ENCODE measurements at places on chromosomes 13 and 19. TPM values are rescaled to one million over a fixed set of nuclear protein-coding genes. Genes with fewer than 3 reads are reported as not detected.

Gene APOC4
- total RNA-seq = not detected

GRCh38 chr13:23751195-23751594 is 138.0 kb downstream of the MIPEP start:
- no peak for DNase-seq

Gene ZNF540
- 1.8 TPM for total RNA-seq

DNA sequence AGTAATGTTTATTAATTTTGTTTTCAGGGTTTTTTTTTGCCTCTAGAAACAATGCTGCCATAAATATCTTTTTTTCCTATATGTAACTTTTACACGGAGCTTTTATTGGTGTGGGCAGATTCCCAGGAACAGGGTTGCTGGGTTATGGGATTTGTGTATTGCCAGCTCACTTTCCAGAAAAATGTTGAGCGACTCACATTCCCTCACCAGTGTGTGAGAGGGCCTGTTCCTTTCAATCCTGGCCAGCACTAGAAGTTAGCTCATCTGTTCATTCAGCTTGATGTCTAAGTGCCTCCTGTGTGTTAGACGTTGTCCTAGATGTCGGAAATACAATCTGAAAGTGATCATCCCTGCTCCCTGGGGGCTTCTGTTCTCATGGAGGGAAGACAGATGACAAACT is 2.6 kb downstream of the ZNF71 start:
- DNase-seq = no peak

Gene KL
- total RNA-seq = 2.7 TPM

DNA sequence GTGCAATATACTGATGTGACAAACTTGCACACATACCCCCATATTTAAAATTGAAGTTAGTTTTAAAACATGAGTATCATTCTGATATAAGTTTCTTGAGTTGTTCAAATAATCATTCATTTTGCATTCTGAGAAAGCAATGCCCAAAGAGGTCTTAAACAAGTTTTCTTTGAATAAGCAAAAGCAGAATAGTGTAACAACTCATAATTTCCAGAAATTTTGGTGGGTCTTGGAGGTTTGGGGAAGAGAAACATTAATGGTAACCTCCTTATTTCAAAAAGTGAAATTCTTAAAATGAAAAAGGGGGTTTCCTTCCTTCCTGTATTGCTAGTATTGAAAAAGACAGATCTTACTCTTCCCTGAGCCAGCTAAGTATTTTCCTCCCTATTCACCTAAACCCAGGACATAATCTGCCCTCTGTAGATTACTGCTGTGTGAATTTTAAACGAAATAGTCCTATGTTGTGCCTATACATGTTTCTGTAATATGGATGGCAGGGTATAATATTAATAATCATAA is 30.4 kb downstream of the SLC25A15 start:
- no peak for DNase-seq

Gene CDADC1
- 1.4 TPM for total RNA-seq

GRCh38 chr19:3296446-3296845 is 69.9 kb upstream of the NFIC start:
- no peak for DNase-seq

Gene ZNF555
- 5.5 TPM for total RNA-seq

Data from lower leg skin (tissue), 4 donors.